Common myeloid progenitor, CD34-positive (primary cell): ENCODE measurements at places on chromosomes 16 and 17.
A peak's percentile ranks its signal among the peaks of the same experiment; 100 is the strongest.

DNA sequence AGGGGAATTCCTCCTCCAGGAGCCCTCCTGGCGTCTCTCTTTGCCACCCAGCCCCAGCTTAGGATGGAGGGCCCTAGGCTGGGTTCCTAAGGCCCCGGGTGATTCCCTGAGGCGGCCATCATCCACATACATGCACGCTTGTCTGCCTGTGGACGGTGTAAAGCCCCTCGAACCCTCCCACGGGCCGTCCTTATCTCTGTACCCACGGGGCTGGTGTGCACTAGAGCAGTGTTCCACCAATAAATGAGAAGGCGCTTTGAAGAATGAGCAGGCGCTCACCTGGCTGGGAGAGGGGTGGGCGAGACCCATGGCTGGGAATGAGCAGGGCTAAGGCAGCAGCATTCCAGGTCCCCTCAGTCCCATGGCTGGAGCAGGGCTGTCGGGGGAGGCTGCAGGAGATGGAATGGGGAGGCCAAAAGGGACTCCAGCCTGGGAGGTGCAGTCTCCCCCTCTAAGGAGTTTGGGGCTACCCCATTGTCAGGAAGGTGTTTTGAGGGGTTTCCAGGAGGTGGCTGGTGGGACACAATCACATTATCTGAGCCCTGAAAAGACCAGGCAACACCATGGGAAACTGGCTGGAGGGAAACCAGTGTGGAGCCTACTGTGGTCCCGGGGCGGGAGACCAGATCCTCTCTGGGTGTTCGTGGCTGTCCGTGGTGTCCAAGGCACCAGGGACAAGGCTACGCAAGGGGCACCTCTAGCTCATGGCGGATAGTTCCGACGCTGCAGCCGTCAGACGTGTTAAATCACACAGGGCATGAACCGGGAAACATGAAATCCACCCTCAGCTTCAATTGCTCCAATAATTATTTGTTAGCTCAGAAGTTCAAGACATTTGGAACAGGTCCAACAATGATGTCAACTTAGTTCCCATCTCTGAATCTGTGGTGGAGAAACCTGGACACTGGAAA is 87.5 kb upstream of the DNAH17 start:
- peak; percentile 81 for DNase-seq

DNA sequence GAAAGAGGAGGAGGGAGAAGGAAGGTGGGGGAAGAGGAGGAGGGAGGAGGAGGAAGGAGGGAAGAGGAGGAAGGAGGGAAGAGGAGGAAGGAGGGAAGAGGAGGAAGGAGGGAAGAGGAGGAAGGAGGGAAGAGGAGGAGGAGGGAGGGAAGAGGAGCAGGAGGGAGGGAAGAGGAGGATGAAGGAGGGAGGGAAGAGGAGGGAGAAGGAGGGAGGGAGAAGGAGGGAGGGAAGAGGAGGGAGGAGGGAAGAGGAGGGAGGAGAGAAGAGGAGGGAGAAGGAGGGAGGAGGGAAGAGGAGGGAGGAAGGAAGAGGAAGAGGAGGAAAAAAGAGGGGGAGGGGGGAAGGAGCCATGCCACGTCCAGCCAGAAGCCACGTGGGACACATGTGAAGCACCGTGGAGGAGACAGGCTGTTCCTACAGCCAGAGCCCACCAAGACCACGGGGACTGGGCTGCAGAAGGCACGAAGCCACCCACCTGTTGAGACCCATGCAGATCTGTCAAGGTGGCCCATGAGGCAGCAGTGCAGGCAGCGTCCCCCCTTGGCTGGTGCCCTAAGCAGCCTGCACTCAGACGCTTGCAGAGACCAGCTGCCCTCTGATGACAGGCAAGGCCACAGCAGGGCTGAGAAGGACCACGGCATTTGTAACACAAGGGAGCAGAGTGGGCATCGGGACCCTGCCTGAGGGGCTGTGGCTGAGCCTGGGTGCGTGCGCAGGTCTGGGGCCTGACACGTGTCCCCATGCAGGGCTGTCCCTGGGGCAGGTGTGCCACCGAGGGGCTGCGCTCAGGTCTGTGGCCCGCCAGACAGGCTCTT is 10.3 kb downstream of the NDUFAF8 start:
- no peak for DNase-seq

GRCh38 chr16:50151756-50152155 is 1.4 kb upstream of the TENT4B start:
- no peak for DNase-seq

DNA sequence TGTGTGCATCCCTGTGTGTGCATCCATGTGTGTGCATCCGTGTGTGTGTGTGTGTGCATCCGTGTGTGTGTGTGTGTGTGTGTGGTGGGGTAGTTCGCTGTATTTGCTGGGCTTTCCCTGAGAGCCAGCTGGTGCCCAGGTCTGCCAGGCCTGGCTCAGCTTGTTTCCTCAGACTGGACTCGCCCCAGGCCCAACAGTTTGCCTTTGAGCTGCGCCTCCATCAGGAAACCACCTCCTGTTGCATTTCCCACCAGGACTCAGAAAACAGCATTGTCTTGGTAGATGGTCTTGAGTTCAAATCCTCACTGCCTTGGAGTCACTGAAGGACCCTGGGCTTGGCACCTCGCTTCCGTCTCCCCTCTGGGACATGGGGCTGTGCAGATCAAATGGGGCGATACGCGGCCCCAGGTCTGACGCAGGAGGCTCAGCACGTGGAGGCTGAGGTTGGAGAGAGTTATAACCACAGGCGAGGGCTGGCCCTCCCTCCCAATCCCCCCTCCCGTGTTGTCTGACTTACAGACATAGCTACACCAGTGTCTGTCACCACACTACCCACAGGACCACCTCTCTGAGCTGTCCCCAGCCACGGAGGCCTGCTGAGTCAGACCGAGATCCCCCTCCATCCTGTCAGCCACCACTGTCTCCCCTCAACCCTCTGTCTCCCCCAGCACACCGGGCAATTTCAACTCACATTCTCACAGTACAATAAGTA is 4.7 kb downstream of the ITGAE start:
- peak; percentile 87 for DNase-seq

DNA sequence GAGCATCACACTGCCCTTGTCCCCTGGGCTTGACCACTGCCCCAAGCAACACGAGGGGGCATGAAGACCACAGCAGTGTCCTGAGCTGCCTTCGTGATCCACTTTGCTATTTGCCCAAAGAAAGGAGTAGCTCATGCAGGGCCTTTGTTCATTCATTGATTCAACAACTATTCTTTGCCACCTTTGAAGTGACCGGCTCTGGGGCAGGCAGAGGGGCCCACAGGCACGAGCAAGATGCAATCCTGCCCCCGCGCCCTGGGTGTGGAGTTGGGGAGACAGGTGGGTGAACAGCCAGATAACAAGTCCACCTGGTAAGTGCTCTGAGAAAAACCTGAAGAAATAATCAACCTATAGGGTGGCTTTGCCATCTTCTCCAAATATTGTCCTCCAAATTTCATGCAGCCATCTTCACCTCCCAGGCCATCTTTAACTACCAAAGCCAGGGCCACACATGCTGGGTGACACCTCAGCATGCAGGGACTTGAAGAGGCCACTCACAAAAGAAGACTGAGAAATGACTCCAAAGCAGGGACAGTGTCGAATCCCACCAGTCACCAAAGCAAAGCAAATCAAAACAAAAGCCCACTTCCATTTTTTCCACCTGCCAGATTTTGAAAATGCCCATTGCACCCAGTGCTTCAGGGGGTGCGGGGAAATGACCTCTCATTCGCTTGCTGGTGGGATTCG is 18.2 kb upstream of the RBFOX3 start:
- no peak for DNase-seq

DNA sequence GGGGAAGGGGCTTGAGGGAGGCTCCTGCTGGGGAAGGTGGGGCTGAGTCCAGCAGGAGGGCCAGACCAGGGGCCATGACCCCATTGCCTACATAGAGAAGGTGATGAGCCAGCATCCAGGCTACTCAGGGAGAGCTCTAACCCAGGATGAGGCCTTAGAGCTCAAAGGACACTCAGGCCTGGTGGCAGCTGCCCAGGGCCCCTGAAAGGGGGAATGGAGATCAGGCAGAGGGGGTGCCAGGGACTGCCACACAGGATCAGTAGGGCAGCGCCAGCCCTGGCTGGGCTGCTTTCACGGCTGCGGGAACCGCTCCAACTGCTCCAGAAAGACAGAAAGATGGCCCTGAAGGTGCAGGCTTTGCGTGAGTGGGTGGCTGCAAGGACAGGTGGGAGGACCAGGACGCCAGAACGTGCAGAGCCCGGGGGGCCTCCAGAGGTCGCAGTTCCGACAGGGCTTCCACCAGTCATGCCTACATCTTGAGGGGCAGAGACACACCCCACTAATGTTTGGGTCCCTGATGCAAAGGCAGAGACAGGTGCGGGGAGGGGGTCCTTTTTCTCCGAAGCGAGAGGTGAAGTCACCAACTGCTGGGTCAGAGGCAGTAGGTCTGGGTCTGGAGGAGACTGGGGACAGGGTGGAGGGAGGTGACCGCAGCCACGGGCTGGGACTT is 882 bp upstream of the ATP6V0C start:
- peak; percentile 42 for DNase-seq

DNA sequence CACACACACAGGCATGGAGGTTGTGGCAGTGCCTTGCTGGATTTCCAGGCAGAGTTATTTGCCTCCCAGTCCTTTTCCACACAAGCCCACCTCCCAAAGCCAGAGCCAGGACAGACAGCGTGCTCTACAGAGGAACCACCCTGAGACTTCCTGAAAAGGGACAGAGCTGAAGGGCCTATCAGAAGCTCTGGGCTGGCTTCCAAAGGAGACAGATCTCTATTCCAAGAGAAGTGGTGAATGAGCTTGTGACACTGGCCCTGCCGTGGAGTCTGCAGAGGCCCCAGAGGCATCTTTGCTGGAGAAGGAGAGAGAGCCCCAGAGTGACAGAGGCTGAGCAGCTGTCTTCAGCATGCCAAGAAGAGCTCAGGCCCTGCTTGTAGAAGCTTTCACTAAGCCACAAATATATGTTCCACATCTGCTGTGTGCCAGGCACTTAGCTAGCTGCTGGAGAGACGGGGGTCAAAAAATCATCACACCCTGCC is 8.3 kb upstream of the LPCAT2 start:
- DNase-seq: no peak

DNA sequence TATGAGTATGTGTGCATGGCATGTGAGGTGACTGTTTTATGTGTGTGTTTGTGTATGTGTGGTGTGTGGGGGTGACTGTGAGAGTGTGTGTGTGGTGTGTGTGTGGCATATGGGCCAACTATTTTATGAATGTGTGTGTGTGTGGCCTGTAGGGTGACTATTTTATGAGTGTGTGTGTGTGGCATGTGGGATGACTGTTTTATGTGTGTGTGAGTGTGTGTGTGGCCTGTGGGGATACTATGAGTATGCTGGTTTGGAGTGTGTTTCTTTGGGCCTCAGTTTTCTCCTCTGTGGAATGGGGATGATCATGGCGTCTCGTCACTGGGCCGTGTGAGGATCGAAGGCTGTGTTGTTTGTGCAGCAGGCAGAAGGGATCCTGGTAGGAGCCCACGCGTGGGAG is 152.1 kb upstream of the PLCG2 start:
- DNase-seq: no peak

- no peak for DNase-seq
These were observed 31.9 kb downstream of the RNF43 start for GRCh38 chr17:58385359-58385899.
